ENCODE measurements at places on chromosomes 6 and 20. TPM values are rescaled to one million over a fixed set of nuclear protein-coding genes. Genes with fewer than 3 reads are reported as not detected.

TREM2 gene
- under 0.01 TPM for total RNA-seq

DSP gene
- total RNA-seq: under 0.01 TPM

NRSN1 gene
- total RNA-seq: not detected

SLC12A5 gene
- 0.50 TPM for total RNA-seq

BPIFB1 gene
- total RNA-seq: not detected

CGA gene
- not detected for total RNA-seq

Data from fibroblast of lung (primary cell).